Heart left ventricle (tissue), 16 donors: ENCODE measurements at places on chromosomes 7 and 10. TPM values are rescaled to one million over a fixed set of nuclear protein-coding genes. Genes with fewer than 3 reads are reported as not detected.
A peak's percentile ranks its signal among the peaks of the same experiment; 100 is the strongest.

GRCh38 chr7:40263752-40264390, 129.1 kb downstream of the SUGCT start:
- no peak for DNase-seq

DNA sequence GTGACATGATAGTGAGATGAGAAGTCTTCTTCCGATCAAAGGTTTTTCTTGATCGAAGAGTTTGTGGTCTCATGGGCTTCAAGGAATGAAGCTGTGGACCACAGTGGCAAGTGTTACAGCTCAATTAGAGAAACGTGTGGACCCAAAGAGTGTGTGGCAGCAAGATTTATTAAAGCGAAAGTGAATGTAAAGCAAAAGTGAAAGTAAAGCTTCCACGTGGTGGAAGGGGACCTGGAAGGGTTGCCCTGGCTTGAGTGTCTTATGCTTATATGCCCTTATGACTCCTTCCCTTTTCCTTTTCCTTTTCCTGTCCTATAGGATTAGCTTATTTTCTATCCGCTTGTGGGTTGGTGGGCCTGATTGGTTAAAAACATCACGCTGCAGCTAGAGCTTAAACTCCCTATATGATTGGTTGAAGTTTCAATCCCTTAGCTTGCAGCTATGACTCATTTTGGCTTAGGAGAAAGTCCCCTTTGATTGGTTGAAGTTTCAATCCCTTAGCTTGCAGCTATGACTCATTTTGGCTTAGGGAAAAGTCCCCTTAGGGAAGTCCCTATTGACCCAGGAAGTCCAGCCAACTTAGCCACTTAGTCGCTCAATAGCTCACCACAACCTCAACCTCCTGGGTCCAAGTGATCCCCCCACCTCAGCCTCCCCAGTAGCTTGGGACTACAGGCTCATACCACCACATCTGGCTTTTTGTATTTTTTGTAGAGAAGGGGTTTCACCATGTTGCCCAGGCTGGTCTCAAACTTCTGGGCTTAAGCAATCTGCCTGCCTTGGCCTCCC, 34.7 kb downstream of the MRPS24 start:
- no peak for DNase-seq

GRCh38 chr10:77385315-77385714, 252.3 kb downstream of the KCNMA1 start:
- DNase-seq = no peak

- DNase-seq = no peak
Observed at GRCh38 chr10:93124580-93125318, 51.1 kb downstream of the CYP26A1 start.

GRCh38 chr7:24827027-24827426, 69.8 kb upstream of the GSDME start:
- no peak for DNase-seq

DNA sequence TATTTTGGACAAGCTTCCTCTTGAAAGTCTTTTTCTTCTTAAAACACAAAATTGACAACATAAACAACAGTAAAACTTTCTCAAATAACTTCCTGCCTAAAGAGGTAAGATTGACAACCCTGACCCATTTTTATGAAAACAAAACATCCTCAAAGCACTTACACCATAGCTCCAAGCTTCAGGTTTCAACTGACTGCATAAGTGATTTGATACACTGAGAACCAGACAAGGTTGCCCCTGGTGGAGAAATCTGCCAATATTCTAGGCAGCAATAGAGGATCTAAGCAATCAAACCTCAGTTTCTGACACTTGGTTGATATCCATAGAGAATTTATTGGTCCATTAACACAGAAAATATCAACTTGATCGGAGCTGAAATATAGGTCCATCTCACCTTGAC, 147.8 kb downstream of the ELAPOR2 start:
- no peak for DNase-seq

DNA sequence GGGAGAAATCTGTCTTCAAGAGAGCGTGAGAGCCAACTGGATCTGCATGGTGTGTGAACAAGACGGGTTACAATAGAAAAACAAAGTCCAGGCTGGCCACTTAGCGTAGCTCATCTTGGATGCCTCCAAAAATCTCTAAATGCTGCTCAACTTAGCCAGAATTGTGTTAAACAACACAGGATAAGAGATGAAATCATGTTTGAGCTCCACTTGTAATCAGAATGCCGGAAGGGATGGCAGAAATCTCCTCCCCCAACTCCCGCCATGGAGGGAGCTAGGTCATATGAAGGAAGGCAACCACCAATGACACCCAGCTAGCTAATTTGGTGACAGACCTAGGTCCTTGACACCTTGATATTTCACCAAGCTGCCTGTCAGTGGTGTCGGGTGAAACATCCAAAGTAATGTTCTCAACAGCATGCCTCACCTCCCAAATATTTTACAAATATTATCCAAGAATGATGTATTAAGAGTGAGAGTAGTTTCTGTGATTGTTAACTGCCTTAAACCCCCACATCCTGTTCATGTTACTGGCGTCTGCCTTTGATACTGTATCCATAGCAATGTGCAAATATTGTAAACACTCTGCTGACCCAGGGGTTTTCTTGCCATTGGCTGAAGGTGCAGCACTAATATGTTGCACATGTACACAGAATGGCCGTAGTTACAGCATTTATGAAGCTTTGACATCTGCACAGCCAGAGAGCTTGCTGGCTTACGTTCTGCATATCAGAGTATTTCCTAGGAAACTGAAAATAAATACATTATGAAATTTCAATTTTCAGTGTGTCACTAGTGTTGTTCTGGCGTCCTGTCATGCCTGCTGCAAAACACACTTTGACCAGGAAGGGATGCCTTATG, 25.8 kb downstream of the TMEM254 start:
- no peak for DNase-seq

DNA sequence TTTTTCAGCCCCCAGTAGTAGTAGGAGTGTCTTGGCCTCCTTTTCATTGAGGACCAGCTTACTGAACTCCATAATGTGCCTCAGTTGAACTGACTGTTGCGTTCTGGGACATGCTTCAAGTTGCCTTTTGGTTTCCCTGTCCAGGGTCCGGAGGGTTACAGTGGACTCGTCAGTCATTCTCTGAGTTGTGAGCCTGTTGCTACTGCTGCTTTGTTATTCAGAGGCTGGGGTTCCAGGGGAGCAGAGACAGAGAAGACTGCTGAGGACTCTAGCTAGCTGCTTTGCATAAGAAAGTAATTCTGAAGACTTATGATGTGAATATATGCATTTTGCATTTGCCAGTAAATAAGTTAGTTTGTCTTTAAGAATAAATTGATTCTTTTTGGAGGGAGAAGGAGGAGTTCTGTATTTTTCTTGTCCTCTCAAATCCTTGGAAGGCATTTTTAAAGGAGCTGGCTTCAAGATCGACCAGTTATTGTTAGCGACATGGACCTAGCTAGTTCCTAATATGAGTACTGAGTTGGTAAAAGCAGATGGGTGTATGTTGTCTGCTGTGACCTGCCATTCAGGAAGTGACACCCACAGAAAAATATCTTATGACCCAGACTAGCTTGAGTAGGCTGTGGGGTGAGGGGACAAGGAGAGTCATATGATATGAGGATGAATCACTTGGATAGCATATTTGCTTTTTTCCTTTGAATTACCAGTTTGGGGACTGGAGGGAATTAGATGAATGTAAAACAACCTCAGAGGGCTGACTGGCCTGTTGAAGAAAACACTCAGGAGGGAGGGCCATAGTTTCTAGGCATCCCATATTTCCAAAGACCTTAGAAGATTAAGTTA, 8.3 kb downstream of the PI4K2A start:
- DNase-seq = no peak

GRCh38 chr7:14144109-14144508, 154.6 kb upstream of the ETV1 start:
- DNase-seq = no peak

GRCh38 chr10:97297556-97298222, 5.3 kb upstream of the ARHGAP19 start:
- DNase-seq = no peak

DNA sequence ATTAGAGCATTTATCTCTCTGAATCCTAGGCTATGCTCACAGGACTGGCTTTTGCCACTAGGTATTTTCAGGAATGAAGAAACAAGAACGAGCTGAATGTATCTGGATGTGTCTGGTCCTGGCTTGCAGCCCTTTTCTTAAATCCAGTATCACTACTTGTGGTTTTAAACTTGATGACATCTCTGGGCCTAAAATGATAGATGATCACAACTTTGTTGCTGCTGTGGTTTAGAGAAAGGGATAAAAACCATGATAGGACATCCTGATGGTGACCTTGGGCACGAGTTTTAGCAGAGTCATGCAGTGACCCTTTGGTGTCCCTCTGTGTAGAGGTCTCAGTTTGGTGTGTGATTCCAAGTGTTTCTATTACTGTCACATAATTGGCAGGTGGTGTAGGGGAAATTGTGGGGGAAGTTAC, 31.7 kb upstream of the SEMA3C start:
- peak; percentile 30 for DNase-seq

DNA sequence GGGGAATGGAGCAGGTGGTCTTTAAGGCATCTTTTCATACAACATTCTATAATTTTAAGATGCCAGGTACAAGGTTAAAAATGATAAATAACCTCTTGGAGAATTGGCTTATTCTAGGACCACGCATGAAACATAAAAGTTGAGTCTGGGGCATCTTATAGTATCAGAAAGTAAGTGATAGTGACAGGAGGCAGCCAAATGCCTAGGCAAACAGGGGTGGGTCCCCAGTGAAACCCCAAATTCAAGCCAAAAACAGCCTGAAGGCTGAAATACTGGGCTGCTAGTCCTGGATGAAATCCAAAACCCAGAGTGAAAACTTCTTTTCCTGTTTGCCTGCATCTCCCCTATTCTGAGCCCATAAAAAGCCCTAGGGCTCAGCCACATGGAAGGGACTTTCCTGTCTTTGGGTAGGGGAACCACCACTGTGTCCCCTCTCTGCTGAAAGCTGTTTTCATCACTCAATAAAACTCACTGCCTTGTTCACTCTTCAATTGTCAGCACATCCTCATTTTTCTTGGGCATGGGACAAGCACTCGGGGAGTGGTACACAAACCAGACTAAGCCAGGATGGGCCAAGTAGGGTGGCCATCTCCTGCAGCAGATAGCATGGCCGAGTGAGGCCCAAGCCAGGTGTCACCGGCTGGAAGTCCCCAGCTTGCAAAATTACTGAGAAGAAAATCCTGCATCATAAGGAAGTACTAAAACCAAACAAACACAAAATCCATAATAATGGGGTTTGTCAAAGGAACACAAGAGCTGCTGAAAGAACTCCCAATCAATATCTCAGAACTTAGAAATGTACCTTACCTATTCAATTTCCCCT, 241.6 kb upstream of the GALNT17 start:
- DNase-seq = no peak

- no peak for DNase-seq
Observed at GRCh38 chr10:63462442-63462841, 3.3 kb downstream of the JMJD1C start.

DNA sequence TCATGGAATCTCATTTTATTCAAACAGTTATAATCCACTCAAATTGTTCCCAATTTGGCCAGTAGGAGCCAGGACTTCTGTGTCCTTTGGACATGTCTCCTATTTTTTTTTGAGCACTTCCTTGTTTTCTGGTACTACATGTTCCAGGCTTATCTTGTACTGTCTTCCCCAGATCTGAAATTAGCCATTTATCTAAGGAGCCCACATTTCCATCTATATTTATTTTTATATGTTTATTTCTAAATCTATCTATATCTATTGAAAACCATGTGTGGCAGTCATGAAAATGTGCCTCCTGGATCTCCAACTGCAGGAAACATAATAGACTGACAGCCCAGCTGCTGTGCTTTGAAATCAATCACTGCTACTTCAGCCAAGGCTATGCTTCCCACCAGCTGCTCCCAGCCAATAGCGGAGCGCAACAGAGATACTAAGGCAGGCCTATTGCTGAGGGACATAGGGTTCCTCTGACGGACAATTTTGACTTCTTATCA, 147.1 kb downstream of the LRRC4 start:
- DNase-seq = no peak

DNA sequence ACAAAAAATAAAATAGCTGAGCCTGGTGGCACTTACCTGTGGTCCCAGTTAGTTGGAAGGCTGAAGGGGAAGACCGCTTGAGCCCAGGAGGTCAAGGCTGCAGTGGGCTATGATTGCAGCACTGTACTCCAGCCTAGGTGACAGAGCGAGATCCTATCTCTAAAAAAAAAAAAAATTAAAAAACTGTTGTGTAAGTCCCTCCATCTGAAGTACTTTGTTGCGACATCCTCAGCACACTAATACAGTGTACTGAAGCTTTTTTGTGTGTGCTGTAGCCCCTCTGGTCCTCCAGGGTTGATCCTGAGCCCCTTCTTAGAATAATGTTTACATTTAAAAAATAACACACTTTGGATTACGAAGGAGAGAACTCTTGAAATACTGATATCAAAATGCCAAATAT, 71.3 kb downstream of the PFKFB3 start:
- no peak for DNase-seq

GRCh38 chr10:1432161-1432560, 305.2 kb downstream of the ADARB2 start:
- no peak for DNase-seq

- DNase-seq = no peak
Observed at GRCh38 chr10:128024426-128024825, 101.8 kb downstream of the MKI67 start.

DNA sequence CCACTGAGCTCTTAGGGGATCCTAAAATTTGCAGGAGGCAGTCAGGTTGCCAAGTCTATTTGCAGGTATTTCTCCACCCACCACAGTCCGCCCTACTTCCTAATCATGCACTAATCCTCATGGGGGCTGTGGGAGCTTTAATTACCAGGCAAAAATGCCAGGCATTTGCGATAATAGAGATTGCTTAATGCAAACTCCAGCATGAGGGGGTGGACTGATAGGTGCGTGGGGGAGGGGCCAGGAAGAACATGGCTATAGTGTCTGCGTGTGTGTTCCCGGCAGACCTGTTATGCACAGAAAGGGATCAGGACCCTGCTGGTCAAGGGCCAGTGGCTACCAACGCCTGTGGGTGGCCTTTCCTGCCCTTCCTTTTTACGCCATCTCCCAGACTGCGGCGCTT, 15.6 kb upstream of the AQP1 start:
- no peak for DNase-seq

DNA sequence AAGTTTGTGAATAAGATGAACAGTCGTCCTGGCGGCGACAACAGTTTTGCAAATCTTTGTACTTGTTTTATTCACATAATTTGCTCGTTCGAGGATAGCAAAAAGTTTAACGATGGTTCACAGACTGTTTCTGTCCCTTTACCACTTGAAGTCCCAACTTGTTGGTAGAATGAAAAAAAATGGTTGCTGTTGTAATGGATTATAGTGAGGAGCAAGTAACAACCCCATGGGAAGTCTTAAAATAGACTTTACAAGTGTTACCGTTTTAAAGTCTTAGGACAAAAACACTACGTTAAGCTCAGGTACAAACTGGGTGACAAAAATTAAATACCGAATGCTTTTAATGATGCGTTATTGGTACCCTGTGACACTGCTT, 589 bp downstream of the LSM8 start:
- DNase-seq = no peak

GRCh38 chr7:11896663-11897062, 64.7 kb upstream of the THSD7A start:
- no peak for DNase-seq

GRCh38 chr10:31103112-31103511, 71.4 kb upstream of the ZNF438 start:
- DNase-seq = no peak

- DNase-seq = no peak
Observed at GRCh38 chr7:16368885-16369284, 52.5 kb downstream of the CRPPA start.

The CLDN3 gene
- not detected for total RNA-seq

The PTF1A gene
- total RNA-seq = not detected

The CNPY1 gene
- total RNA-seq = not detected

The EPHA1 gene
- 0.06 TPM for total RNA-seq

The PTPRN2 gene
- 2.3 TPM for total RNA-seq

The TBXAS1 gene
- 4.7 TPM for total RNA-seq

The SLC16A12 gene
- total RNA-seq = 2.3 TPM
